ENCODE measurements at places on chromosomes 7 and 10.

DNA sequence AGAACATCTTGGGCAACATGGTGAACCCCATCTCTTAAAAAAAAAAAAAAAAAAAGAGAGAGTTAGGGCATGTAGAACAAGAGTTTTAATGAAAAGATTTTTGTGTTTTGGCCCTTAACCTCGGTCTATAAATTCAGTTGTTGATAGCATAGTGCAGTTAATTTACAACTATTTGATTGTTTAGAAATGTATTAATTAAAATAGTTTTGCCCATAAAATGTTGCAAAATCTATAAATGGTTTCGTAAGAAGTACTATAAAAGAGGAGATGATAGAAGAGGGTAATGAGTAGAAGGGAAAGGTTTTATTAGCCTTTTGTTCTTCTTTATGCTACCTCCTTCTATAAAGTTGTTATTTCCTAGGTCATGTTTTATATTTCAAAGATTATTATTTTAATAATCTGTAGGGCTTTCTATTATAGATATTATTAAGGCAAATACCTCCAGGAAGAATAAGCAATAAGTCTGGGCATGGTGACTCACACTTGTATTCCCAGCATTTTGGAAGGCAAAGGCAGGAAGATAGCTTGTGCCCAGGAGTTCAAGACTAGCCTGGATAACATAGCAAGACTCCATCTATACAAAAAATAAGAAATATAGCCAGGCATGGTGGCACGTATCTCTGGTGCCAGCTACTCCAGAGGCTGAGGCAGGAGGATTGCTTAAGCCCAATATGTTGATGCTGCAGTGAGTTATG is 73.3 kb downstream of the MCU start:
- no peak for DNase-seq

GRCh38 chr7:31710171-31710570 is 23.2 kb downstream of the PPP1R17 start:
- no peak for DNase-seq

DNA sequence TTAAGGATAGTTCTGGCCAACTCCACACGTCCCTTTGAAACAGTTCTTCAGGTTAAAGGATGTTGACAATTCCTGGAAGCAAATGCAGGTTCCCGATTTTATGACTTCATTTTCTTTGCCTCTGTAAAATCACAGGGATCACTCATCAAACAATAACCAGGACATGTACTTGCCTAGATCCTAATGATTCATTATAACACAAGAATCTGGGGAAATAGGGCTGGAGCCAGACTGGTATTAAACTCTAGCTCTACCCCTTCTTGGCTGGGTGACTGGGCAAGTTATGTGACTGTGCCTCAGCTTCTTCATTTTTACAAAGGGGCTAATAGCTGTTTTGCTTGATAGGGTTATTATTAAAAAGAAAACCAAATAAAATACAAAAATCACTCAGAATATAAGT is 56.0 kb upstream of the KCND2 start:
- DNase-seq = no peak

- no peak for DNase-seq
Measured at GRCh38 chr7:155729847-155730246, 82.4 kb downstream of the SHH start.

GRCh38 chr7:148763622-148764021 is 64.9 kb downstream of the CUL1 start:
- no peak for DNase-seq

DNA sequence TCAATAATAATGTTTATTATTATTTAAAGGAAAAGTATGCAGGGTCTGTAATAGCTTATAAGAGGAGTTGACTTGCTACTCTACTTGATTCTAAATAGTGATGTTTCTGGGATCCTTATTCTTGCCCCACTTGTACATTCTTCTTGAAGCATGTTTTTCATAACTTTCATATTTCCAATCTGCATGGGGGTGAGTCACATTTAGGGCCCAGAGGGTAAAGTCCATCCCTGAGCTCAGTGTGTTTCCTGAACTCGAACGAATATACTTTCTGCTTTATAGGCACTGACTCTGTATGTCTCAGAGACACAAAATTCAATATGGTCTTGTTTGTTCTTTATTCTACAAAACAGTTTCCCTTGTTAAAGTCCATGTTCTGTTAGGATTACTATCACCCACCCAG is 61.0 kb upstream of the SMIM30 start:
- no peak for DNase-seq

- no peak for DNase-seq
Measured at GRCh38 chr10:132493756-132494290, 43.8 kb upstream of the INPP5A start.

- no peak for DNase-seq
Measured at GRCh38 chr10:1635340-1635739, 102.0 kb downstream of the ADARB2 start.

All from DMS79 (cell line).